Spleen (tissue), 13 donors: ENCODE measurements at places on chromosomes 1 and 21. TPM values are rescaled to one million over a fixed set of nuclear protein-coding genes. Genes with fewer than 3 reads are reported as not detected.
A peak's percentile ranks its signal among the peaks of the same experiment; 100 is the strongest.

GRCh38 chr1:68228851-68229250 is 3.5 kb downstream of the WLS start:
- no peak overlapping the region for H3K4me3 ChIP-seq
- H3K4me1 ChIP-seq, result peaks cover 58% of the 10 kb centered on the region
- H3K36me3 ChIP-seq, result no peaks in the 10 kb centered on the region
- H3K27ac ChIP-seq, result peak overlapping the region; percentile 27
- H3K27me3 ChIP-seq, result peaks cover 34% of the 10 kb centered on the region

GRCh38 chr1:115409094-115410015 is 71.3 kb upstream of the NGF start:
- H3K4me3 ChIP-seq, result no peak overlapping the region
- no peak for DNase-seq
- no peaks in the 10 kb centered on the region for H3K4me1 ChIP-seq
- H3K27ac ChIP-seq, result no peak overlapping the region

GRCh38 chr1:243818978-243819377 is 31.1 kb downstream of the AKT3 start:
- H3K36me3 ChIP-seq, result peaks cover 13% of the 10 kb centered on the region
- DNase-seq, result no peak
- no peaks in the 10 kb centered on the region for H3K27me3 ChIP-seq
- H3K4me1 ChIP-seq, result peaks cover 9% of the 10 kb centered on the region
- H3K27ac ChIP-seq, result no peak overlapping the region

DNA sequence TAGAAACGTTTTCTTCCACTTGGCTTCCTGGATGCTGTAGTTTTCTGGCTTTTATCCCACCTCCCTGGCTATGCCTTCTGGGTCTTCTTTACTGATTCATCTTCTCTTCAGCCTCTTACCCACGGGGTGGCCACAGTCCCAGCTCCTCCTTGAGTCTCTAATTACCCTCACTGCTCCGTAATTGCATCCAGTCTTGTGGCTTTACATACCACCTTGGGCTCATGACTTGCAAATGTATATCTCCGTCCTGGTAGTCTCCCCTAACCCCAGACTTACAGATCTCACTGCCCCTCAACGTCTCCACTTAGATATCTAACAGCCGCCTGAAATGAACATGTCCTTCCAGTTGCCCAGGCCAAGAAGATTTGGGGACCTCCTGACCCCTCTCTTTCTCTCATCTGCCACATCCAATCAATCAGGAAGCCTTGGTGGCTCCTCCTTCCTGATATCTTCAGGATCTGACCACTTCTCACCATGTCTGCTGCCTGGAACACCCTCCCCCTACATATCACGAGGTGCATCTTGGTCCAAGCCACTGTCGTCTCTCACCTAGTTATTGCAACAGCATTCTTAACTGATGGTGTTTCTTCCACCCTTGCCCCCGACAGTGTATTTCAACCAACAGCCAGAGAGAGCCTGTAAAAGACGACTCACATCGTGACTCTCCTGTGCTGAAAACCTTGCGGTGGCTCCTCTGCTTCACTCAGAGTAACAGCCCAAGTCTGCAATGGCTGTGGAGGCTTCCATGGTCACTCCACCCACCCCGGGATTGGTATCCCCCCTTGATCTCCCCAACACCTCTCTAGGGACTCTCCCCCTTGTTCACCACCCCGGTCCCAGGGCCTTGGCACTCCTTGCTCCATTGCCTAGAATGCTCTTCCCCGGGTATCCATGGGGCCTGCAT is 219.0 kb upstream of the POU3F1 start:
- no peak overlapping the region for H3K4me3 ChIP-seq
- no peak overlapping the region for H3K27ac ChIP-seq
- no peaks in the 10 kb centered on the region for H3K36me3 ChIP-seq
- H3K4me1 ChIP-seq, result no peaks in the 10 kb centered on the region
- peaks cover 19% of the 10 kb centered on the region for H3K27me3 ChIP-seq
- peak; percentile 31 for DNase-seq

- H3K27ac ChIP-seq, result no peak overlapping the region
- no peak overlapping the region for H3K4me3 ChIP-seq
- H3K36me3 ChIP-seq, result no peaks in the 10 kb centered on the region
- no peaks in the 10 kb centered on the region for H3K4me1 ChIP-seq
- peaks cover 23% of the 10 kb centered on the region for H3K27me3 ChIP-seq
Observed at GRCh38 chr1:18256282-18257235, 149.0 kb downstream of the IGSF21 start.

Gene AMY1A
- total RNA-seq, result not detected

Gene CADM3
- 2.8 TPM for total RNA-seq
